ENCODE measurements at places on chromosomes 11 and 22. TPM values are rescaled to one million over a fixed set of nuclear protein-coding genes. Genes with fewer than 3 reads are reported as not detected.

GRCh38 chr11:12187399-12187798 is 77.0 kb downstream of the MICAL2 start:
- no peak for DNase-seq

DNA sequence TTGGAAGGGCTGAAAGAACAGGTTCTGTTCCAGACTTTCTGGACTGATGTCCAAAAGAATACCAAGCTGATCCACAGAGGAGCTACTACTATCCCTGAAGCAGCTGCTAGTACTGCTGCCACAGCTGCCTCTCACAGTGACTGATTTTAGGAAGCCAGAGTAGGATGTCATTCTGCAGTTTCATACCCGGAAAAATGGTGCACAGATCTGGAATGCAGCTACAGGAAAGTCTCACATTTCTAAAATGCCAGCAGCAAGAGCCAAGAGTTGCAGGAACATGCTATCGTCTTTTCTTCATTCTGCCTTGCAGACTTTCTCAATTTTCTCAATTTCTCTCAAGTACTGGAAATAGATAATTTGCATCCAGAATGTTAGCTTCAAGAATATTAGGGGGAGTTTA is 19.4 kb upstream of the CCDC179 start:
- no peak for DNase-seq

Gene SYT8
- total RNA-seq: not detected

GRCh38 chr11:10742460-10743208 is 8.4 kb upstream of the CTR9 start:
- no peak for DNase-seq

- no peak for DNase-seq
These were observed at the start of gene BTG4 for GRCh38 chr11:111512296-111513239. Gene BTG4, minus strand, starts transcription at chr11:111512386. Its CDS starts 13,610 bp downstream, at chr11:111498776.

DNA sequence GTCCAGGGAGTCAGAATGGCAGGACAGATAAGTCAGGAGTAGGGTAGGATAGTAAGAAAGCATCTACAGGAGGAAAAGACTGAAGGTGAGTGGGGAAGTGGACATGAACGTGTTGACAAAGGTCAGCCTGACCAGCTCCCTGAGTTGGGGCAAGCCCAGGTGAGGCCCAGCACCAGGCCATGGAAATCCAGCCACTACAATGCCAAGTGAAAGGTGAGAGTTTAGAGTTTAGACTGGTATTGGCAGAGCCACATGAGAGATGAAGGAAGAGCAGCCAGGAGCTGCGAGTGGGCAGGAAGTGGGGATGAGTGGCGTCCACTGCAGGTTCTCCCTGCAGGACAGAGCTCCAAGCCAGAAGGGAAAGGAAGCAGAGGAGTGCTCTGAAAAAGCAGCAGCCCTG is 16.5 kb upstream of the SMCO4 start:
- DNase-seq: no peak

- DNase-seq: no peak
These were observed 429 bp downstream of the VEGFB start for GRCh38 chr11:64234647-64235379.

Gene ART5
- total RNA-seq: not detected

Gene TPCN2
- total RNA-seq: 4.6 TPM

Gene TRPT1
- total RNA-seq: 19.4 TPM

DNA sequence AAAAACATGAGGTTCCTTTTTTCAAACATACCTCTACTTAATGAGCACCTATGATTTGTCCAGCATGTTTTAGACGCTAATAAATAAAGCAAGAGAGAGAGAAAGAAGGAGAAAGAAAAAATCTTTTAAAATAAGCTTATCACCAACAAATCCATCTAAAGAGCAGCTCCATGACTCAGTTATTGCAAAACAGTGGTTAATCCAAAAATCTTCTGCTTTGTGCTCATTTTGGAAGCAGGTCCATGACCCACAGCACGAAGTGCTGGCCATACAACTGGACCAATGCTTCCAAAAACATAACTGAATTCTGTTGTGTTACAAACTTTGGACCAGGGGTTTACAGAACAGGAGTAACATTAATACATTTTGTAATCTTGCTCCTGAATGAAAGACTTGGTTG is 696.6 kb downstream of the KCNA4 start:
- DNase-seq: no peak
